ENCODE measurements at places on chromosomes 3 and 15. TPM values are rescaled to one million over a fixed set of nuclear protein-coding genes. Genes with fewer than 3 reads are reported as not detected.

The SLC2A2 gene
- total RNA-seq: not detected

The FBXL2 gene
- 8.0 TPM for total RNA-seq

The HCN4 gene
- 0.22 TPM for total RNA-seq

The KLHL6 gene
- not detected for total RNA-seq

The CCDC54 gene
- total RNA-seq: not detected

The LMOD3 gene
- not detected for total RNA-seq

The SECISBP2L gene
- total RNA-seq: 7.1 TPM

The LDHAL6B gene
- not detected for total RNA-seq

The CCDC80 gene
- total RNA-seq: 63.4 TPM

The ITGA11 gene
- 7.8 TPM for total RNA-seq

The CGNL1 gene
- total RNA-seq: 1.2 TPM

The MYH15 gene
- total RNA-seq: 0.18 TPM

The SLC15A2 gene
- total RNA-seq: 0.07 TPM

The PDZRN3 gene
- not detected for total RNA-seq

The ARGFX gene
- not detected for total RNA-seq

The EPHA3 gene
- total RNA-seq: not detected

The MPI gene
- 28.0 TPM for total RNA-seq

The CBLB gene
- total RNA-seq: 14.7 TPM

The HIGD2B gene
- not detected for total RNA-seq

The CASR gene
- total RNA-seq: not detected

The GABRR3 gene
- total RNA-seq: not detected

The ARNT2 gene
- total RNA-seq: 18.7 TPM

The LSAMP gene
- total RNA-seq: 0.18 TPM

The VGLL3 gene
- total RNA-seq: 6.8 TPM

The TLR9 gene
- total RNA-seq: 0.05 TPM

The VIPR1 gene
- 0.63 TPM for total RNA-seq
